ENCODE measurements at places on chromosomes 3 and 15.

- DNase-seq, result no peak
Observed at GRCh38 chr3:138173769-138174420, 826 bp downstream of the DBR1 start.

GRCh38 chr3:65556934-65557577, 481.7 kb downstream of the MAGI1 start:
- no peak for DNase-seq

DNA sequence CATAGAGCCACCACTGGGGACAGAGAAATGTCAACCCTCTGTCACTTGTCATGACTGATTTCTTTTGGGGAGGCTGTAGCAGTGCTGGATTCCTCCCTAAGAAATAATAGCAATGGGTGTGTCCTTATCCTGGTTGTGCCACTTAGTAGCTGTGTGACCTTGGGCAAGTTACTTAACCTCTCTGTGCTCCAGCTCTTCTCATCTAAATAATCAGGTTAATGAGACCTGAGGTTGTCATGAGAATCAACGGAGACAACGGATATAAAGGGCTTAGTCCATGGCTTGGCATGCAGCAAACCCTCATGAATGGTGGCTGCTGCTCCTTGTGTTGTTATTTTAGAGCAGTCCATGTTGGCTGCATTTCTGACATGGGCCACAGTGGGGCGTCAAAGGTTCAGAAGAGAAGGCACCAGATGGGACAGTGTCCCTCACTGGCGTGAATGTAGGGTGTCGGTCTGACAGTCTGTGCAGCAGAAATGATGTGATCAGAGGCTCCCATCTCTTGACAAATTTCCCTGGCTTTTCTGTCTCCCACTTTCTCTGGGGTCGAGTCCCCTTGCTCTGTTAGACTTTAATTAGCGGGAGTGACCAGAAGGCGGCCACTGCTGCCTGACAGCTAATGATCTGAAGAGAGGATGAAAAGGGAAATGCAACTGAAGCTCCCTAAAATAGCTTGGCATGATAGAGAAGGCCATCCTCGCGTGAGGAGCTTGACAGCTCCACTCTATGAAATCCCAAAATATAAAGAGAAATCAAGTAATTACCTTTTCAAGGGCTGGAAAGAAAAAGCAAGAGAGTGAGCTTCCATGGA, 209.4 kb downstream of the CADPS start:
- DNase-seq, result no peak

DNA sequence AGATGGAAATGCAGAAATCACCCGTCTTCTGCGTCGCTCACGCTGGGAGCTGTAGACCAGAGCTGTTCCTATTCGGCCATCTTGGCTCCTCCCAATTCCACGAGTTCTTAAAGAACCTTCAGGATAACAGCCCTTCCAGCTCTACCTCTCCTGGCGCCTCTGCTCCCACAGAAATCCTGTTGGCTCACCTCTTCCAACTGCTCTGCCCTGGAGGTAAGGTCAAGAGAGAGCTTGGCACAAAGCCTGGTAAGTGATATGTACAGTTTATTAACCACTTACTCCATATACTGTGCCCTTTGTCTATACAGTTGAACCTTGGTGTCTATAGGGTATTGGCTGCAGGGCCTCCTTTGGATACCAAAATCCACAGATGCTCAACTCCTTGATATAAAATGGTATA, 17.8 kb upstream of the FGF12 start:
- DNase-seq, result no peak

GRCh38 chr3:59016930-59017616, 32.8 kb downstream of the CFAP20DC start:
- no peak for DNase-seq

GRCh38 chr3:121995161-121996137, 26.6 kb downstream of the ILDR1 start:
- no peak for DNase-seq

- no peak for DNase-seq
Observed at GRCh38 chr3:27641271-27641800, 80.8 kb downstream of the EOMES start.

DNA sequence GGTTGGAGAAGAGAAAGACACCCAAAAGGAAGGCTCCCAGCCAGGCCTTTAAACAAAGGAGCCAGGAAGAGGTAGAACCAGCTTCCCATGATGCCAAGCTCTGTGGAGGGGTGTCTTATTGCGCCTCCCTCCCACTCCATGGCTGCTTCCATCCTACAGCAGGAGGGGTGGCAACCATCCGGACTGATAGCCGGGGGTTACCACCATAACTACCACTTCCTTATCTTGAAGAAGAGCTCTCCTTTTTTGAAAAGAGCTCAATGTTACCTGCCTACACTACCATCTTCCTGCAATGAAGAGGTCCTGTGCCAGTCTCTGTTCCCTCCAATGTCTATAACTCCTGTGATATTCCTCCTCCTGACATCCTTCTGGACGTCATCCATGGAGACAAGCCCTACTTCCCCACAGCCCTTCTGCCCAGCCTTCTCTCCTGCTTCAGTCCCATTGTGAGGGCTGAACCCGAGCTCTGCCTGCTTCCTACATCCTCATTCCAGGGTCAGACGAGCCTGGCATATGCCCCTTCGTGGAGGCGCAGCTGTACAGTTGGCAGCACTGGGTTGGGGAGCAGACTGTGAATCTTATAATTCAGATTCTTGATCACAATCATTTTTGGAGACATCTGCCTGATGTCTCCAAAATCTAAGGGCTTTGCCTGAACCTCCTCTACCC, 8.5 kb downstream of the CCDC9B start:
- no peak for DNase-seq

- no peak for DNase-seq
Observed at GRCh38 chr3:138066972-138067371, 48.4 kb downstream of the DZIP1L start.
